ENCODE measurements at places on chromosomes 1 and 21.
A peak's percentile ranks its signal among the peaks of the same experiment; 100 is the strongest.

GRCh38 chr1:185874246-185874645, 140.1 kb downstream of the HMCN1 start:
- DNase-seq, result no peak

GRCh38 chr1:175536921-175537320, 206.5 kb downstream of the TNR start:
- DNase-seq, result no peak

DNA sequence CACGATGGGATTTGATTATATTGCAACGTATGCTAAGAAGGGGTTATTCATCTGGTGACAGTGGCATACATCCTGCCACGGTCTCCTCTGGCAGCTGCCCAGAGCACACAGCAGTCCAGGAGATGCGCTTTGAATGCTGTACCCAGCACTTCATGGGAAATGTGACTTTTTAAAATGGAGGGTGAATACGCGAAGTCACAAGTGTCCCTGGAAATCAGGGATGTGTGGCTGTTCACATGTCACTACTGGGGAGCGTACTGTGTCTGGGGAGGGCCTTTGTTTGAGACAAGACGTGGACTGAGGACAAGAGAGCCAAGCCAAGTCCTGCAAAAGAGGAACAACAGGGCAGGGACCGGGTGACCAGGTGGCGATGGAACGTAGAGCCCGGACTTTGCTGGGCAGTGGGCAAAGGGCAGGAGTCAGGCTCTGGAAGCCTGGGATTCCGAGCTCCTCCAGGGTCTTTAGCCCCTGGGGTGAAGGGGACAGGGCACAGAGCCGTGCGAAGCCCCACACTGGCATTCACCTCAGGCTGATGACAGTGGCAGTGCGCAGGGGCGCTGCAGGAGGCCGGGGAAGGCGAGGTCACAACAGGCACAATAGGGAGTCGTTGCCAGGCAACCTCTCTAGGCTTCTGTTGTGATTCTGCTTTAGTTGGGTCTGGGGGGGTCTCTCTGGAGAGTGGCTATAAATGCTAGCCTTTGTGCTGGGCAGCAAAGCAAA, 11.4 kb upstream of the ZBTB21 start:
- DNase-seq, result peak; percentile 33

DNA sequence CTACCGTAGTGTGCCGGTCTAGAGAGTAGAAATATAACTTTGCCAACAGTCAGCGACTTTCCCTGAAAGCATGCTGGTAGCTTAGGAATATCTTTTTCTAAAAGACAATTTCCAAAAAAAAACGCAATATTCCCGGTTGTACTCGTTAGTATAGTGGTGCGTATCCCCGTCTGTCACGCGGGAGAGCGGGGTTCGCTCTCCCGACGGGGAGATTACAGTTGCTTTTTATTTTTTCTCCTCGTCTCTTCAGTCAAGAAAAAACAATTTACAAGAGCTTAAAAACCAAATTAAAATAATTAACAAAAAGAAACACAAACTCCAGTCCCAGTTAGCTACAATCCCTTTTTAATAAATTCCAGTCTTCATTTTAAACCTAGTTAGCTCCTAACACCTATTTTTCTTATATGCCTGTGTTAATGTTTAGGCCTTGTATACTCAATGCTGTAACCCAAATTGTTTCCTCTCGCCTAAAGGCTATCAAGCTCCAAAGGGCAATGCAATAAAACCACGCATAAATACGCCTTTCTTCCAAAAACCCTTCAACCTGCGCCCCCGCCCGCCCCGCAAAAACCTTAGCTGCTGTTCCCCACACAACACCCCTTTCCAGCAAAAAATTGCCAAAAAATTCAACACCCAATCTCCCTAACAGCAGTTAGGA, 7.8 kb downstream of the HSPA6 start:
- DNase-seq, result no peak

DNA sequence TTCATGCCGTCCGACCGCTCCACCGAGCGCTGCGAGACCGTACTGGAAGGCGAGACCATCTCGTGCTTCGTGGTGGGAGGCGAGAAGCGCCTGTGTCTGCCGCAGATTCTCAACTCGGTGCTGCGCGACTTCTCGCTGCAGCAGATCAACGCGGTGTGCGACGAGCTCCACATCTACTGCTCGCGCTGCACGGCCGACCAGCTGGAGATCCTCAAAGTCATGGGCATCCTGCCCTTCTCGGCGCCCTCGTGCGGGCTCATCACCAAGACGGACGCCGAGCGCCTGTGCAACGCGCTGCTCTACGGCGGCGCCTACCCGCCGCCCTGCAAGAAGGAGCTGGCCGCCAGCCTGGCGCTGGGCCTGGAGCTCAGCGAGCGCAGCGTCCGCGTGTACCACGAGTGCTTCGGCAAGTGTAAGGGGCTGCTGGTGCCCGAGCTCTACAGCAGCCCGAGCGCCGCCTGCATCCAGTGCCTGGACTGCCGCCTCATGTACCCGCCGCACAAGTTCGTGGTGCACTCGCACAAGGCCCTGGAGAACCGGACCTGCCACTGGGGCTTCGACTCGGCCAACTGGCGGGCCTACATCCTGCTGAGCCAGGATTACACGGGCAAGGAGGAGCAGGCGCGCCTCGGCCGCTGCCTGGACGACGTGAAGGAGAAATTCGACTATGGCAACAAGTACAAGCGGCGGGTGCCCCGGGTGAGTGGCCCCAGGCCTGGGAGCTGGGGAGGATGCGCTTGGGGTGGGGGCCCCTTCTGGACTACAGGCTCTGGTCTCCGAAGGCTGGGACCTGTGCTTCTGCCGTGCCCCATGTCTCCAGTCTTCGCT, 1.1 kb downstream of the SKI start:
- no peak for DNase-seq

DNA sequence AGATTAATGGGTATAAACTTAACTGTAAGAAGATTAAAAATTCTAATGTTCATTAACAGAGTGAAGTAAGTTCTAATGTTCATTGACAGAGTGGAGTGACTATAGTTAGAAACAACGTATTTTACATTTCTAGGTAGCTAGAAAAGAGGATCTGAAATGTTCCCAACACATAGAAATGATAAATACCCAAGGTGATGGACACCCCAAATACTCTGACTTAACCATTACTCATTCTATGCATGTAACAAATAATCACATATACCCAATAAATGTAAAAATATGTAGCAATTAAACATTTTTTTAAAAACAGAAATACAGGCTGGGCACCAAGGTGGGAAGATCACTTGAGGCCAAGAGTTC, 62.1 kb downstream of the ABL2 start:
- DNase-seq, result no peak

- DNase-seq, result no peak
Observed at GRCh38 chr1:229970714-229971113, 96.3 kb upstream of the GALNT2 start.

DNA sequence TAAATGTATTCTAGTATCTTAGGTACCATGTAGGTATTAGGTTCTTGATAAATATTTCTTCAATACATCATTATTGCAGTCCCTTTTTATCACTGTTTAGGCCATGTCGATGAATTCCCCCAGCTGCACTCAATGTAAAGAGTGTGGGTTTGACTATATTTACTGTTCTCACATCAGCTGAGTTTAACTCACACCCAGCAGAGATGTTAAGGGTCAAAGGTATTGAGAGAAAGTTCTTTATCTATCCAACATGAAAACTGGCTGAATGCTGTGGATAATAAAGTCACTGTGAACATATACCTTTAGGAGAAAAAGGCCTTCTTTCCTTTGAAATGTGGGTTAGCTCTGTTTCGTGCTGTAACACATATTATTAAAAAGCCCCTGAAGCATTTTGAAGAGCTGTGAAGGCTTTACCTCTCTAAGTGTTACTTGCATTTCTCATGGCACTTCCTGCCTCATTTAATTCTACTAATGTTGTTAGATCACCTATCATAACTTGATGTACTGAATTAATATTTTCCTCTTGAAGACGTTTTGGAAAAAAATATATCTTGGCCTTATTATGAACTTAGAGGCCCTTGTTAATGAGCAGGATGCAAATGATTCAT, 19.1 kb upstream of the LYST start:
- DNase-seq, result no peak

DNA sequence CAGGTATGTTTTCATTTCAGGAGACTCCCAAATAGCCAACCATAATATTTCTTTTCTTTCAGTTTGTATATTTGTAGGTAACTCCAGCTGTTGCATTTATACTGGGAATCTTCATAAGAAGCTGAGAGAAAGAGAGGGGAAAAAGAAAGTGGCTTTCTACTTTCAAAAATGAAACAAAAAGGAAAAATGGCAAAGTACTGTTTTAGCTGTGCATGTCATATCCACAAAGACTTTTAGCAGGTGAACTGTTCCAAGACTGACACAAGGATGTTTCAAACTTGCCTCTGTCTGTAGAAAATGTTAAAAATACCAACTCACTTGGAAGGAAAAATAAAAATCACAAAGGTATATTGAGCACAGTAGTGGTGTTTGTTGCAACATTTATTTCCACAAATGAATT, 41.9 kb upstream of the CACYBP start:
- DNase-seq, result no peak

- no peak for DNase-seq
Observed at GRCh38 chr1:158186180-158186579, 5.5 kb downstream of the CD1D start.

- DNase-seq, result no peak
Observed at GRCh38 chr1:1063261-1063944, 10.7 kb downstream of the RNF223 start.

DNA sequence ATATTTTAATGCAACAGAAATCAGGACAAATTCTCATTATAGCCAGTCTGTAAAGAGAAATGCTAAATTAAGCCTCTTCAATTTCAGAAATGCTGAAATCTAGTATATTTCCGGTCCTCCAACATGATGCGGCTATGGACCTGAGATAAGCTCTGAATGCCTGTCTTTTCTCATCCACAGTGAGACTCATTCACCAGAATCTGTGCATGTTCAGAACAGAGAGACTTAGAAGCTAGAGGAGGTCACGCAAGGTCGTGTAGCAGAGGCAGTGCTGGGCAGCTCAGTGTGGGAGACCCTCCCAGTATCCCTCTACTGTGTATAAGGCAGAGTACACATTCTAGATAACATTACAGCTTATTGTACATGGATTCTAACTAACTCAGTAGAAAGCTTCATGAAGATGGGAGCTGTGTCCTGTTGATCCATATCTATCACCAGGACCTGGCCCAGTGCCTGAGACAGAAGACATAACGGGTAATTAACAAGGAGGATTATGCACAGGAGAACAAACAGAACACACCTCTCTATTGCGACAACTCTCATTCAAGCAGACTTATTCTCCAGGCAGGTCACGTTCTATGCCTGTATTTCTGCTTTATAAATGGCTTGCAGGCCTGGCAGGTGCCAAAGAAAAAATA, 97.0 kb upstream of the COA6 start:
- DNase-seq, result no peak

GRCh38 chr21:42513985-42514882, 582 bp downstream of the SLC37A1 start:
- DNase-seq, result no peak

GRCh38 chr1:170617591-170618330, 46.2 kb upstream of the PRRX1 start:
- DNase-seq, result no peak

DNA sequence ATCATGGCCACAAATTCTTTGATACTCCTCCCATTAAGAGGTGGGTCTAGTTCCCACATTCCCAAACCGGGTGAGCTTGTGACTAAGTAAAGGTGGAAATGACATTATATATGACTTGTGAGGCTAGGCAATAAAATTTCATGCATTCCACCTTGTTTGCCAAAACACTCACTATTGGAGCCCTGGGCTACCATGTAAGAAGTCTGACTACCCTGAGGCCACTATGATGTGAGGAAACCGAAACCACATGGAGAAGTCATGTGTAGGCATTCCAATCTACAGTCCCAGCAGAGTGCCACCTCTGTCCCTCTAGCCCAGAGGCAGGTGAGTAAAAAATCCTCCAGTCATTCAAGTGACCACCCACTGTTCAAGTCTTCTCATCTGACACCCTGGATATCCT, 17.9 kb upstream of the SMG7 start:
- no peak for DNase-seq

- DNase-seq, result no peak
Observed at GRCh38 chr1:58942759-58943191, 158.9 kb upstream of the JUN start.

GRCh38 chr1:20480951-20481617, 4.9 kb downstream of the CAMK2N1 start:
- no peak for DNase-seq

DNA sequence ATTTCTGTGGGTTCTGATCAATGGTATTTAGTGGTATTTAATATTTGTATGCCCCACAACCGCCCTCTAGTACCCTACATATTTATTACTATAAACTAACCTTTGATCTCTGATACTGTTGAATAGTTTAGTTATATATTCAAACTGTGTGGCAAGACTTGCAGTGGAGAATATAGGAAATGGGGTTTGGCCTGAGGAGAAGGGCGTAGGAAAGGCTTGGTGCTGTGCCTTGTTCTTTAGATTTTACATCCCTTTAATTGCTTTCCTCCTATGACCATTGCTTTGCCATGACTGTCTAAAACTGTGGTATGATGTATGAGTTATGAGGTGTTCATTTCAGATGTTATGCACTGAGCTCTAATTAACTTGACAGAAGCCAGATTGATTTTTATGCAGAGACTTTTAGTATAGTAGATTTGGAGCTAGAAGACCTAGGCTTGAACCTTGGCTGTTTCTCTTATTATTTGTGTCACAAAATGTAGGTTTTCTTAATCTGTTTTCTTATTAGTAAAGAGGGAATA, 18.6 kb downstream of the DISP1 start:
- no peak for DNase-seq

- no peak for DNase-seq
Observed at GRCh38 chr1:221032637-221033280, 153.5 kb downstream of the HLX start.

- no peak for DNase-seq
Observed at GRCh38 chr1:158255656-158256055, 1.4 kb downstream of the CD1A start.

- no peak for DNase-seq
Observed at GRCh38 chr1:228983661-228984060, 248.4 kb downstream of the RHOU start.

GRCh38 chr1:30331415-30332065, 391.8 kb downstream of the MATN1 start:
- DNase-seq, result no peak

DNA sequence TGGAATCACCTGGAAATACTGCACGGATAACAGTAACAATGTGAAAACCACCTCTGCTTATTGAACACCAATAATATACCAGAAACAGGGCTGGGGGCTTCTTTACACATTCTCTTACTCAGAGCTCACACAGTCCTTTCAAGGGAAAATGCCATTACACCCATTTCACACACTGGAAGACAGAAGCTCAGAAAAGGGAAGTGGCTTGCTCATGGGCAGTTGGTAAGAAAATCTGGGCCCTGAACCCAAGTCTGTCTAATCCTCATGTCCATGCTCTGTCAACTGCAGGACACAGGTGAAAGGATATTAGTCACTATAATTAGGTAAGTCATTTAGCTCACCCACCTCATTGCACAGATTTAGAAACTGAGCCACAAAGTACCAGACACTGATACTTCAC, 18.6 kb downstream of the C8A start:
- no peak for DNase-seq

GRCh38 chr1:212737559-212737958, 37.9 kb upstream of the BATF3 start:
- no peak for DNase-seq

All from NCI-H2107 (cell line).